ENCODE measurements at places on chromosomes 2 and 18.

GRCh38 chr18:3903337-3903736, 453.4 kb downstream of the TGIF1 start:
- no peak for DNase-seq

- no peak for DNase-seq
These were observed 24.5 kb upstream of the LPIN2 start for GRCh38 chr18:3037423-3037915.

GRCh38 chr18:45103319-45104048, 422.8 kb downstream of the SETBP1 start:
- DNase-seq = no peak

DNA sequence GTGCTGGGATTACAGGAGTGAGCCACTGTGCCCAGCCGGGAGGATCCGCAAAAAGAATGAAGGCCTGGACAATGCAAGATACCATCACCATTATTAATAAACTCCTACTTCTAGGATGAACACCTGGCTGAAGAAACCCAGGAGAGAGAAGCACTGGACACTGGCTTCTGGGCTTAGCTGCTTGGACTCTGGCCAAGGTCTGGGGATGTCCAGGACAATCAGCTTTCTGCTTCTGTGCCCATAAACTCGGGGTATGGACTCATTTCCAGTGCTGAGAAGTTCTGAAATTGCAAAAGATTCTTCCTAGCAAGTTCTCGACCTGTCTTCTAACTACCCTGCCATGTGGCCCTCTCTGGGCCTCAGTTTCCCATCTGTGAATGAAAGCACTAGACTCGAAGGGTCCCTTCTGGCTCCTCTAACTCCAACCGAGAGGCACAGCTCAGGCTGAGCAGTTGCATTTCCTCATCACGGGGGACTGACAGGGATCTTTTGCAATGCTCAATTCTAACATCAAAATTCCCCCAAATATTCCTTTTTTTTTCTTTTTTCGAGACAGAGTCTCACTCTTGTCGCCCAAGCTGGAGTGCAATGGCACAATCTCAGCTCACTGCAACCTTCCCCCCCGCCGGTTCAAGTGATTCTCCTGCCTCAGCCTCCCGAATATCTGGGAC, 2.4 kb upstream of the SH2D6 start:
- no peak for DNase-seq

- DNase-seq = no peak
These were observed 37.6 kb downstream of the MAP4K4 start for GRCh38 chr2:101735166-101735533.

DNA sequence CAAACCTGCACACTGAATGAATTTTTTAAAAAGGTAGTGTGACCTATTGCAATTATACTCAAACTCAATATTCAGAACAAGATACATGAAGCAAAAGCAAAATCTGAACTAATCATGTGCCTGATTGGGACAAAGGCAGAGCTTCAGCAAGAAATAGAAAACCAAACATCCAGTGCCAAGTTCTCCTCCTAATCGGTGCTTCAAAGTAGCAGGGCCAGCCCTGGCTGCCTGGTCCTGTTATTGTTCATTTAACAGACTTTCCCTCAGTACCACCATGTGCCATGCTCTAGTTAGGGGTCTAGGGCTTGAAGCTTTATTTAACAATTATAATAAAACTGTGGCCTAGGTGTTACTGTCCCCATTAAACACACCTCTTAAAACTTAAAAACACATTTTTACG, 281.5 kb upstream of the PXDN start:
- no peak for DNase-seq

DNA sequence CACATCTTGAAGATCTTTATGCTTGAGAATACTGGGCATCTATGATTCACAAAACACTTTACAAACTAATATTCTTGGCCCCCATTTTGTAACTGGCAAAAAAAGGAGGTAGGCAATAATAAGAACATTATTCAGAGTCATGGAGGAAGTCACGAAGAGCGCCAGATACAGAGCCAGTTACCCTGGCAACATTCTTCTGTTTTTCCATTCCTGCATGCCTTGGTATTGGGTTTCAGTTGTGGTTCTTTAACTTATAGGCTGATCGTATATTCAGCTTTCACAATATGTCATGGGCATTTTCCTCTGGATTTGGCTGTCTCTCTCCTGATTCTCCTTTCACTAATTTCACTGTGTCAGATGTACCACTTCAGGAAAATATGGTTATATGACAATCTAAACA, 234.7 kb downstream of the HRH4 start:
- no peak for DNase-seq

DNA sequence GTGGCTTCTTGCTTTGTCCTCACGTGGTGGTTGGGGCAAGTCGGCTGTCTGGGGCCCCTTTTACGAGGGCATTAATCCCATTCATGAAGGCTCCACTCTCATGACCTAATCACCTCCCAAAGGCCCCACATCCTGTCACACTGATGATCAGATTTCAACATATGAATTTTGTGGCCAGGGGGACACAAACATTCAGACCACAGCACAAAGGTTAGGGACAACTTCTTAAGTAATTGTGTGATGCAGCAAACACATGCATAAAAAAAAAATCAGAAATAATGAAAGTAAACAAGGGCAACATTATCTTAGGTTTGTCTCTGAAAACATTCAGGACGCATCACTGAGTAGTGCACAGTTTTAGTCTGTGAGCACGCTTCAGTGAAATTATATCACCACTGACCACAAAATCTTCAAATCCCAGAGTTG, 54.2 kb upstream of the FRZB start:
- DNase-seq = no peak

- DNase-seq = no peak
These were observed 121.8 kb downstream of the CERS6 start for GRCh38 chr2:168577885-168578284.

GRCh38 chr18:75322206-75322605, 105.3 kb downstream of the SMIM21 start:
- DNase-seq = no peak

- no peak for DNase-seq
These were observed 161.7 kb upstream of the SLC39A10 start for GRCh38 chr2:195495351-195495750.

- no peak for DNase-seq
These were observed 374.4 kb downstream of the MTX2 start for GRCh38 chr2:176643646-176644045.

DNA sequence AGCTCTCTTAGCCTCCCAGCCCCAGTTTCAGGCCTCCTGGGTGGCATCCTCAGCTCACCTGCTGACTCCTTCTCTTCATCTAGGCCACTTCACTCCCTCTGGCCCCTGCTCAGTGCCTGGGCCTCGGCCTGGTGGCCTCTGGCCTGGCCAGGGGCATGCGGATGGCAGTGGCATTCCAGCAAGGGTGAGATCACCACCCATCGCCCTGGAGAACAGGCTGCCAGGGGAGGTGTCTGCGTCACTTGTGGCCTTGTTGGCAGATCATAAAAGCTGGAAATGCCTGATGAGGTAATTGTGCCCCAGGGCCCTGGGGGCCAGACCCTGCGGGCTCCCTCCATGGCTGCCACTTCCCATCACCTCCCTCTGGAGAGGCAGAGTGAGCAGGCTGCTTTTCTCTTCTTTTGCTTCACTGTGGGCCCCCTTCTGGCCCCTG, 72.5 kb upstream of the SMAD2 start:
- peak; percentile 82 for DNase-seq

- no peak for DNase-seq
These were observed 27.8 kb upstream of the MLPH start for GRCh38 chr2:237459226-237459625.

DNA sequence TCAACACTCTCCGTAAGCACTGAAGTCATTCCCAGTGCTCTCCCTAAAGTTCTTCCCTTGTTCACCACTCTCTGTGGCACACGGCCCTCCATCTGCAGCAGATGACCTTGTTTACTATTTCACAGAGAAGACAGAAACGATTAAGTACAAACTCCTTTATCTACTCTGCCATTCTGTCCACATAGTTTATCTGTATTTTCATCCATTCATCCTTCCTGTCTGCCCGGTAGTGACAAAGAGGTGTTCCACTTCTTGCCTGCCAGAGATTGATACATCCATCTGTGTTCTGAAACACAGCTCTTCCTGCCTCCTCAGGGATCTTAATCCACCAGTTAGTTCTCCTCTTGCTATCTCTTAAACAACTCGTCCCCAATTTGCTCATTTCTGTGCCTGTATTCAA, 77.9 kb upstream of the CD226 start:
- DNase-seq = no peak

GRCh38 chr2:65604246-65604645, 171.8 kb upstream of the SPRED2 start:
- DNase-seq = no peak

DNA sequence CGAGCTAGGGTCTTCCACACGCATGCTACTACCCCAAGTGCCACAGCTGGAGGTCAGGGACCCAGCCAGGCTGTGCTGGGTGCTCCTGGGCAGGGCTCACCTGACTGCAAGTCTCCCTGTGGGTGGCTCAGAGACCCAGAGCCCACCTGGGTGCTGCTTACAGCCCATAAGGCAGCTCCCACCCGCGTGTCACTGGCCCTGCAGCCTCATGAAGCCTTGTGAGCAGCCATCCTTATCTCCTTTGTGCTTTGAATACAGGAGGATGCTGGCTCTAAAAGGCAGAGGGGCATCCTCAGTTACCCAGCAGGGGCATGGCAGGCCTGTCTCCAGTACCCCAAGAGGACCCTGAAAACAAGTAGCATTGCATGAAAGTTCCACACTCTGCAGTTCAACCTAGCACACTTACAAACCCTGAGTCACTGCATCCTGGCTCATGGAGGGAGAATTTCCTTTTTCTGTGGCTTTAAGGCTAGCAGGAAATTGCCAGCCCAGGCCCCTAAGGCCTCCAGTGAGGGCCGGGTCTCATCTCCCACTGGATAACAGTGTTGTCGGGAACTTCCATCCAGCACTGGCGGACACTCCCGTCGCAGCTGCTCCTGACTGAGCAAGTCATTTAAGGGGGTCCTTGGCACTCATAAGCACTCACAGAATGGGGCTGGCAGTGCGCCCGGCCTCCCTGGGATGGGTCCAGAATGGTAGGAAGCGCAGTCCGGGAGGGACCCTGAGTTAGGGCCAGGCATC, 137.1 kb downstream of the RPIA start:
- no peak for DNase-seq

GRCh38 chr18:11027862-11028261, 121.5 kb downstream of the PIEZO2 start:
- DNase-seq = no peak

- no peak for DNase-seq
These were observed 20.8 kb downstream of the DYNAP start for GRCh38 chr18:54611816-54612215.

GRCh38 chr18:10228326-10228725, 226.1 kb upstream of the APCDD1 start:
- no peak for DNase-seq

All from Caki2 (cell line).